Peyer's patch (tissue), 4 donors: ENCODE measurements at places on chromosomes 2 and 18. TPM values are rescaled to one million over a fixed set of nuclear protein-coding genes. Genes with fewer than 3 reads are reported as not detected.

- peak; percentile 30 for DNase-seq
- H3K4me1 ChIP-seq, result no peaks in the 10 kb centered on the region
- no peak overlapping the region for H3K4me3 ChIP-seq
- H3K27me3 ChIP-seq, result no peaks in the 10 kb centered on the region
- H3K36me3 ChIP-seq, result no peaks in the 10 kb centered on the region
These were observed 134.9 kb downstream of the MAP3K20 start for GRCh38 chr2:173210270-173211196.

- no peaks in the 10 kb centered on the region for H3K27me3 ChIP-seq
- H3K36me3 ChIP-seq, result no peaks in the 10 kb centered on the region
- H3K4me1 ChIP-seq, result no peaks in the 10 kb centered on the region
- DNase-seq, result no peak
- H3K27ac ChIP-seq, result no peak overlapping the region
These were observed 147.1 kb downstream of the SH3BP4 start for GRCh38 chr2:235098736-235099494.

GRCh38 chr2:20065885-20066602, 14.6 kb upstream of the LAPTM4A start:
- peak; percentile 80 for DNase-seq
- H3K4me1 ChIP-seq, result no peaks in the 10 kb centered on the region
- no peaks in the 10 kb centered on the region for H3K36me3 ChIP-seq
- H3K4me3 ChIP-seq, result no peak overlapping the region
- no peaks in the 10 kb centered on the region for H3K27me3 ChIP-seq

- no peaks in the 10 kb centered on the region for H3K36me3 ChIP-seq
- no peaks in the 10 kb centered on the region for H3K27me3 ChIP-seq
These were observed 12.9 kb downstream of the FHL2 start for GRCh38 chr2:105385731-105386540.

The ASB18 gene
- not detected for total RNA-seq

- H3K4me3 ChIP-seq, result no peak overlapping the region
- no peaks in the 10 kb centered on the region for H3K36me3 ChIP-seq
- H3K27me3 ChIP-seq, result no peaks in the 10 kb centered on the region
- DNase-seq, result no peak
- H3K4me1 ChIP-seq, result no peaks in the 10 kb centered on the region
- H3K27ac ChIP-seq, result no peak overlapping the region
These were observed 95.8 kb downstream of the KYNU start for GRCh38 chr2:142973160-142973821.

GRCh38 chr2:16373341-16373740, 292.3 kb downstream of the CYRIA start:
- no peak overlapping the region for H3K4me3 ChIP-seq
- H3K27ac ChIP-seq, result no peak overlapping the region
- H3K27me3 ChIP-seq, result no peaks in the 10 kb centered on the region
- no peak for DNase-seq
- H3K36me3 ChIP-seq, result no peaks in the 10 kb centered on the region

DNA sequence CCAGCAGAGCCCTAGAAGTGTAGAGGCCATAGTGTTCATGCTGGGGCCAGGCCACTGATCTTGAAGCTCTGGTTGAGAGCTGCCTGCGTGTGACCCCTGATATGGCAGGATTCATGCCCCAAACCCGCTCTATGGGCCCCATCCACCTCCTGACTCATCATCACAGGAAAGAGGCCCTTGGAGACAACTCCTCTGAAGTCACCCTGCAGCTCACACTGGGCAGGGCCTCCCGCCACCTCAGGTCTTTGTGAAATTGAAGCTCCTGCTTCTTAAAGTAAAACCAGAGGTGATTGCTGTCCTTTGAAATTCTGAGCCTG, 12.0 kb upstream of the TUBB6 start:
- H3K27me3 ChIP-seq, result no peaks in the 10 kb centered on the region
- no peak overlapping the region for H3K4me3 ChIP-seq
- no peak for DNase-seq
- no peaks in the 10 kb centered on the region for H3K36me3 ChIP-seq

The IL1RN gene
- 8.0 TPM for total RNA-seq

The CHAC2 gene
- total RNA-seq, result 3.2 TPM

The GPR39 gene
- total RNA-seq, result 14.7 TPM
